ENCODE measurements at places on chromosomes 3 and 15. TPM values are rescaled to one million over a fixed set of nuclear protein-coding genes. Genes with fewer than 3 reads are reported as not detected.

DNA sequence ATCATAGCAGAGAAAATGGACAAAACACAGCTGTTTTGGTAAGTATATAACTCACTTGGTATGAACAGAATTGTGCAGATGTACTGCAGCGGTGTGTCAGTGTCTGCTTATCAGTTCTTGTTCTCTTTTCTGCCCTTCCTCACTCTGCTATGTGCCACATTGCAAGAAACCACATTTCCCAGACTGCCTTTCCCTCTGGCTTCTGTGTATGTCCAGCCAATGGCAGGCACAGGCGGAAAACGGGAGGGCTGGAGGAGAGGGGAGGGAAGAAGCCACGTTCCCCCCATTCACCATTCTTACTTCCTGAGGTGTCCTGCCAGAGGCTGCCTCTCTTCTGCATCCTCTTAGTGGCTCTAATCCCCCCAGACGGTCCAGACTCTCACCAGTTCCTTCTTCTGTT is 15.4 kb downstream of the HHLA2 start:
- no peak for DNase-seq

DNA sequence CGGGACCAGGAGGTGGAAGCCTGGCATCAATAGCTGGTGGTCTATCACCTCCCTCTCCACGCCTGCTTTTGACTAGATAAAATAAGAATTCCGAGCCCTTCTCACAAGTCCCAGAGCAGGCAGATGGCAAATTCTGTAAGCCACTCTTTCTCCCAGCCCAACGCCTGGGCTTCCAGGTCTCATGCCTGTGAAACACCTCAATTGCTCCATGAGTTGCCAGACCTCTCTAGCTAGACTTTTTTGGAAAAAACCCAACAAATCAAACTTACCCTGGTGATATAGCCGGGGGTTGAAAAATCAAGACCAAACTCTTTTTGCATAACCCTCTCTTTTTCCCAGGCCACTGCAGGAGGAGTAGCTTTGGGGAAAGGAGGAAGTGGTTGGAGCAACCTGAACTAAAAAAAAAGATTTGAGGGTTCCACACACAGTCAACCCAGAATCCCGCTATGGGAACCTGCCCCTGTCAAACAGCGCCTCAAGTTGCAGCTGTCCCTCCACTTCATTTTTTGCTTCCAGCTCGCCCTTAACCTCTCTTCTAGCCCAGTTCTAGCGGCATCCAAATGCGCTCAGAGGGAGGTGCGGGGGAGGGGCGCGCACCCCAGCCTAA is 7.0 kb downstream of the BHLHE40 start:
- no peak for DNase-seq

DNA sequence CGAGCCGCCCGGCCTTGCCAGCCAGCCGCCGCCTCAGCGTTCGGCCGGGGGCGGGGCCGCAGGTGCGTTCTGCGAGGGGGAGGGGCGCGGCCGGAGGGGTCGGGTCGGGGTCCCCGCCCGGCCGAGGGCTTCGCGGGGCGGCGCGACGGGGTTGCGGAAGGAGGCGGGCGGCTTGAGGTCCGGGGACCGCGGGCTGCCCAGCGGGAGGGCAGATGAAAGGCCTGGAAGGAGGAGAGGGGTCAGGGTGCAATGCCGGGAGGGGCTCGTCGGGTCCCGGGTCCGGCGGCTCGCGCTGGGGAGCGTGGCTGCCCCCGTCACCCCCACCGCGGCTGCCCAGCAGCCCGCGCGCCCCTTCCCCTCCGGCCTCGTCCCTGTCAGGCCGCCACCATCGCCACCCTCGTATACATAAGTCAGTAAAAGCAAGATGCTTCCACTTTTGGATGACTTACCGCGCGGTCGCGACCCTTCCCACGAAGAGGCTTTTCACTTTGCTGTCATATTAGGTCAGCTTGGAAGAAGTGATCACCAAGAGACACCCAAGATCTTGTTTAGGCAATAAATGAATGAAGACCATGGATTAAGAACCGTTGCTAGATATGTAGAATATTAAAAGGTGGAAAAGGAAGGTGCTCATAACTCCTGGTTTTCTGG is 620 bp upstream of the ANP32A start:
- DNase-seq: no peak

DNA sequence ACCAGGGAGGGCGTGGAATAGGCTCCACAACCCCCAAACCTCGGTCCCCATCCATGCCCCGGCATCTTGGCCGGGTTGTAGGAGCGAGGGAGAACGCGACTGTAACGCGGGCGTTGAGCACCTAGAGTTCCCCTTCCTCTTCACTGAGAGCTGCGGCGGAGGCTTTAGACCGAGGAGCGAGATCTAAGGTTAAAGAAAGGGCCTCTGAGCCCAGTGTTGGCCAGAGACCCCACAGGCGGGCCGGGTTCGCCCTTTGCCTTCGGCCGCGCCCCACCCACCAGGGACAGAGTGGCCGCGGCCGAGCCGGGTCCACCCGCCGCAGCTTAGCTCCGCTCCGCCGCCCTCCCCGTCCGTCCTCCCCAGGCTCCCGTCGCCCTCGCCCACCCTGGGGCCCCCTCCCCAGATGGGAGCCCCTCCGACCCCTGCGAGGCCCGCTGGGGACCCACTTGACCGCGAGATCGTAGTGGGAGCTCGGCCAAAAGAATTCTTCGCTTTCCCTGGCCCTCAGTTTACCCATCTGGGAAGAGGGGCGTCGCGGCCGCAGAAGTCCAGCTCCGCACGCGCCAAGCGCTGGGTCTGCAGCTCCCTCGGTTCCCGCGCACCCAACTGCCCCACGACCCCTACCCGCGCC is 425 bp downstream of the ANPEP start:
- no peak for DNase-seq

The CD86 gene
- 2.9 TPM for total RNA-seq

DNA sequence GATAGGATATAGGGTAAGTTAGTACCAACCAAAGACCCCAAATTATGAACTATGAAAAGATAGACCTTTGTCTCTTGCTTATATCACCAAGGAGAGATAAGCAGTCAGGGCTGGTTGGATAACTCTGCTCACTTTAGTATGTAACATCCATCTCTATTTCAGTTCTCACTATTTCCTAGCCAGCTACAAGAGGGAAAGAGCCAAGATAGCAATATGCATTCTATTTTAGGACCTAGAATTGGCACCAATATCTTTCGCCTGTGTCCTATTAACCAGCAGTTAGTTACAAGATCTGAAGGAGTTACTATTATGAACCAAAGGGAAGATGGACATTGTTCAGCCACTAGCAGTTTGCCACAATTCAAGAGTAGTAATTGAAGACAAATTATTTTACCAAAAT is 457.5 kb downstream of the NSUN3 start:
- DNase-seq: no peak

GRCh38 chr3:190081389-190081788 is 39.3 kb downstream of the P3H2 start:
- DNase-seq: no peak

All from body of pancreas (tissue), 4 donors.